ENCODE measurements at places on chromosomes 4 and X.

DNA sequence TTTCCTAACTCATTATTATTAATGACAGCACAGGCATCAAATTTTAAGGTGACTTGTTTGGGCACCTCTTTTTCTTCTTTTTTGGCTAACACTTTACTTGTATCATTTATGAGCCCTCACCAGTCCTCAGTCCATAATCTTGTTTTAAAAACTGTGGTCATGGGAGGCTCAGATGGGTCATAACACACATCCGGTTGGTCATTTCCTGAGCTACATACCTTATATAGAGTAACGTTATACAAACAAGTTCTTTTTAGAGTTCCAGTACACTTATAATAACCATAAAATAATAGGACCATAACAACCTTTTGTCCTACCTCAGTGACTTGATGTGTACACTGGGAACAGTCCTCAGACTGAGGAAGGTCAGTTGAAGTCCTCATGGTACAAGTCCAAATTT lies 21.1 kb upstream of the PLS3 start:
- no peak for DNase-seq

DNA sequence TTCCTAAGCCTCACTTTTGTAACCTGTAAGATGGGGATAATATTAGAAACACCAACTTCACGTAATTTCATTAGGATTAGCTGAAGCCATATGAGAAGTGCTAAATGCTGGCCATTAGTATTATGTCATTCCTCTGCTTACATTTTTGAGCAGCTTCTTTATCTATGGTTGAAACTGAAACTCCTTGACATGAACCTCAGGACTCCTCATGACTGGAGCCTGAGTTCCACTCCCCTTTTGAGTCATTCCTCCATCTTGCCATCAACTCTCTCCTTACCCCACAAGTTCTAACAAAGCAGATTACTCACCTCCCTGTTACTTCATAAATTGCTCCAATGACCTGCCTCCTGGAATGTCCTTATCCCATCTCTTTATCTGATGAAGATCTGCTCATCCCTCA lies 123.2 kb upstream of the KCNIP4 start:
- peak; percentile 1 for DNase-seq

DNA sequence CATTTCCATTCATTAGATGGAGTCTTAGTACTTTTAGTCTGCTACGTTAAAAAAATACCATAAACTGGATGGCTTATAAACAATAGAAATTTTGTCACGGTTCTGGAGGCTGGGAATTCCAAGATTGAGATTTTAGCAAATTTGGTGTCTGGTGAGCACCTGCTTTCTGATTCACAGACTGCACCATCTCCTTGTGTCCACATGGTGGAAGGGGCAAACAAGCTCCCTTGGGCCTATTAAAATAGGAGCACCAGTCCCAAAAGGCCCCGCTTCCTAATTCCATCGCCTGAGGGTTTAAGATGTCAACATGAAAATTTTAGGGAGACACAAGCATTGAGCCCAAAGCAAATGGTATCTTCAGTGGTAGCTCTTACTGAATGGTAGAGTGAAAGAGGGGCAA lies 120.5 kb upstream of the MAP9 start:
- DNase-seq: no peak

DNA sequence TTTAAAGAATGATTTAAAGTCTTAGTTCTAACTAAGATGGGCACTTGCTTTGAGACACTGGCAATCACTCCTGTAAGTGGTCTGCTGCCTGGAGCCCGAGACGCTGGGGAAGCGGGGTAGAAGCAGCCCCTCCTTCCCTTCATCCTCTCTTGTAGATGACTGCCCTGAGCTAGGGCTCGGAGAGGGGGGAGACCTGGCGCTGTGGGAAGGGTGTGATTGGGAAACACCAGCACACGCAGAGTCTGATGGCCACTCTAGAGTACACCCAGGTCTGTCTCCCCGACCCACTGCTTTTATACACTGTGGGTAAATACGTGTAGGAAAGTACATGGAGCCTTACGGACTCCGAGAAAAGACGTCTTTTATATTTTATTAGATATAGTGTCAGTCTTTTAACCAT lies 24.0 kb downstream of the LRP2BP start:
- DNase-seq: no peak

DNA sequence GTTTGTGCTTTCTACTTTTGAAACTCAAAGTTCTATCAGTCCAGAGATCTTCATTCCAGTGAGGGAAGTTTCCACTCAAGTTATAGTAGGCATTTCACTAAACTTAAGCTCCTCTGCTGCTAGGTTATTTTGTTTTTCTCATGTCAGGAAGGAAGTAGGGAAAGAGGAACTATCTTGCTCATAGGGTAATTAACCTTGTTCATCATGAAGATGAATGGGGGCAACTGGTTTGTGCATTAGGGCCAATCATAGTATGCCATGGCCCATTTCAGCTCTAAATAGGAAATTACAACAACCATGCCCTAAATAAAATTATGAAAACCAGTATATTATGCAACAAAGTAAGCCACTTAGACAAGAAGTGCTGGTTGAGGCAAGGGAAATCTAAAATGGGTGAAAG lies 804.7 kb upstream of the NDST4 start:
- DNase-seq: no peak

GRCh38 chr4:36332782-36333131 lies 51.3 kb downstream of the DTHD1 start:
- no peak for DNase-seq

DNA sequence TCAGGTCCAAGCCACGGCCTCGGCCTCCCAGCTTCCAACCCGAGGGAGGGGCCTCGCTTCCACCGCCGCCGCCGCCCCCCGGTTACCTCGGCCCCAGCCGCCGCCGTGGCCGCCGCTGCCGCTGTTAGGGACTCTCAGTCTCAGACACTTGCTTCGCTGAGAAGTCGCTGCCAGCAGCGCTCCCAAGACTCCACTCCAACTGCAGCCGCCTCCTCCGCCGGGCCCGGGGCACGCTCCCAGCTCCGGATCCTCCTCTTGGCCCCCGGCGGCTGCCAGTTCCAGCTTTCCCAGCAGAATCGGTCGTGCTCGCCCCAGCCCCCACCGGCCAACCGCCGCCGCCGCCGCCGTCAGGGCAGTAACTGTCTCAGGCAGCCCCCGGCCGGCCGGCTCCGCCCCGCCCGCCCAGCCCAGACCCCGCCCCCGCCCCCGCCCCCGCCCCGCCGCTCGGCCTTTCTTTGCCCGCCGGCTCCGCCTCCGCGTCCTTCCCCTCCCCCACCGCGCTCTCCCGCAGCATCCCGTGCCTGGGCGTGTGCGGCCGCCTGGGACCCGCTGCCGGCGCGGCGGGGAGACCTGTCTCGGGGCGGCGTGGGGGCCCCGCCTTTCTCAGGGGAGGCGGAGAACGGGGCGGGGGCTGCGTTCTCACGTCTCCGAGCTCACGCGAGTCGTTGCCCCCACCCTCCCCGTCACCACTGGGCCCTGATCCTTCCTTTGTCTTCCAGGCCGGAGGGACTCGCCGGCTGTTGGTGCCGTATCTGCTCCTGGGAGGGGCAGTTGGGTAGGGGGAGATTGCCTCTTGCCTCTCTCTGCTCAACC lies at the start of gene ANKRD50:
TSS of gene ANKRD50 (minus strand) at position 361 of the 813 bp plus-strand sequence. CDS start 2,221 bp downstream, outside the sequence.
- peak; percentile 95 for DNase-seq

- no peak for DNase-seq
These were observed 298.6 kb upstream of the LDB2 start for GRCh38 chr4:17197070-17197469.

- no peak for DNase-seq
These were observed 1338.0 kb downstream of the FSTL5 start for GRCh38 chr4:160825644-160826338.

GRCh38 chr4:3096202-3096601 lies 21.7 kb downstream of the HTT start:
- DNase-seq: peak; percentile 29

DNA sequence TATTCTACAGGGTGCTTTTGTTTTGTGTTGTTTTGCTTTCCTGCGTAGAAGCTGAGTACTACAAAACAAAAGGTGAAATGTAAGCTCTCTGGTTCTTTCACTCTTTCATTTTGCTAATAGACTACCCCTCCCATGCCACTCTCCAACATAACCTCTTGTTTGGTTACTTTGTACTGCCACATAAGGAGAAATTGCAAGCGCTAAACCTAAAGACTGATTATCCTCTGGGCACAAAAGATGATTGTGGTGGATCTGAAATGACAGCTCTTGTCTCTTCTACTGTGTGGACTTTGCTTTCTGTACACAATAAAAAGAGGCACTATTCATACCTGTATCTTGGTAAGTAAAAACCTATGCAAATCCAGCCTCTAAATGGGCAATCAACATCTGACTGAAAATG lies 5.3 kb downstream of the MBNL3 start:
- no peak for DNase-seq

DNA sequence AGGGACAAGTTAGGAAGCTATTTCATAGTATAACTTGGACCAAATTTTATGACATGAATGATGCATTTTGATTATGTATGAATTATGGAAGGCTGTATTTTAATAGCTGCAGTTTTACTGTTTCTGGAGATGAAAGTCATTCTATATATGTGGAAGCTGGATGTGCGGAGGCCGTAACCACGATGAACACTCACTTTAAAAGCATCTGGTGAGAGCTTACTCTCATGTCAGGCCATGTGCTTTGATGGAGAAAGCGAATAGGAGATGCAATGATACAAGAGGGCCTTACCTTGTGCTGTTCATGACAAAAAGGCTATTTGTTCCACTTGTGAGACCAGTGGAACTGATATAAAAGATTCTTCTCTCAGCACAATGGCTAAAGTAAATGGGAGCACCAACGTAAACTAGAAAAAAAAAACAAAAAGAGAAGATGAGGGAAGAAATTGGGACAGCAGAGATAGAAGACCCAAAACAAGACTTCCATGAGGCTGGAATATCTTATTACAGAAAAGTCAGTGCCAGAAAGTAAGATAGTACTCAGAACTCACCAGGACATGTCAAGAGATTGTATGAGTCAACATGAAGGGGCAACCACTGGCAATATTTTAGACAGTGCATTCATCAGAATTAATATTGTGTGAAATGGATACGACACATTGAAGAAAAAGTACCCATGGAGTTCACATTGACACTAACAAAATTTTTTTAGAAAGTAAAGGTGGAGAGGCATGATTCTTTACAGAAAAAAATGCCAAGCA lies 63.3 kb upstream of the GAB1 start:
- DNase-seq: no peak

GRCh38 chrX:134452596-134452995 lies 7.4 kb upstream of the HPRT1 start:
- no peak for DNase-seq

DNA sequence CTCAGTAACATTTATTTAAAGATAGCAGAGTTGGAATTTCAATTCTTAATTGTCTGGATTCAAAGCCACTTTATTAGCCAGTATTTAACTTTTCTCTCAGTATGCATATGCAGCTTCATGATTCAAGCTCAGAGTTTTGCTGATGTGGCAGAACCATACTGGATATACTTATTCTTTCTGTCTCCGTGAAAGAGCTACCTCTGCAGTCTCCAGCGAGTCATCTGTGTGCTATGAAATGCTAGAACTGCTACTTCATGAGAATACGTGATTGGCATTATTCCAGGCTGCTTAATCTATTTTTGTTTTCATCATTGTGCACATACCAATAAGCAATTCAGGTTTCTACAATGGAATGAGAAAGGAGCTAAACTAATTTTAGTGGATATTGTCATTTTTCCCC lies 743.7 kb downstream of the C4orf33 start:
- DNase-seq: no peak

- no peak for DNase-seq
These were observed 37.3 kb downstream of the WDR1 start for GRCh38 chr4:10079256-10079655.

GRCh38 chrX:53262189-53262917 lies 19.0 kb downstream of the IQSEC2 start:
- DNase-seq: no peak

DNA sequence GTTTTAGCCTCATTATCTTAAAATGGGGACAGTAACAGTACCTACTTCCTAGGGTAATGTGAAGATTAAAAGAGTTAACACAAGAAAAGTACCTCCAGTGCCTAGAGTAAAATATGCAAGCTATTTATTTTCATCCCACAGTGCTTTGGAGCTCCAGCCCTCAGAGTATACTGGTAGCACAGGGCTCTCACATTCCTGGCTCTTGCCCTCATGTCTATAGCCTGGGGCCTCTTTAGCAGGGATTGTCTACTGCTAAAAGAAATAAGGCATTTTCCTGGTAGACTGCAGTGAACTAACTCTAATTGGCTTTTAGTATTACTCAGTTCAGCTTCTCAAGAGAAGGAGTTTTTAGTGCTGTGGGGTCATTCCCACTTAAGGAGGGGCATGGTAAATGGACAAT lies 60.8 kb downstream of the RRAGB start:
- peak; percentile 79 for DNase-seq

DNA sequence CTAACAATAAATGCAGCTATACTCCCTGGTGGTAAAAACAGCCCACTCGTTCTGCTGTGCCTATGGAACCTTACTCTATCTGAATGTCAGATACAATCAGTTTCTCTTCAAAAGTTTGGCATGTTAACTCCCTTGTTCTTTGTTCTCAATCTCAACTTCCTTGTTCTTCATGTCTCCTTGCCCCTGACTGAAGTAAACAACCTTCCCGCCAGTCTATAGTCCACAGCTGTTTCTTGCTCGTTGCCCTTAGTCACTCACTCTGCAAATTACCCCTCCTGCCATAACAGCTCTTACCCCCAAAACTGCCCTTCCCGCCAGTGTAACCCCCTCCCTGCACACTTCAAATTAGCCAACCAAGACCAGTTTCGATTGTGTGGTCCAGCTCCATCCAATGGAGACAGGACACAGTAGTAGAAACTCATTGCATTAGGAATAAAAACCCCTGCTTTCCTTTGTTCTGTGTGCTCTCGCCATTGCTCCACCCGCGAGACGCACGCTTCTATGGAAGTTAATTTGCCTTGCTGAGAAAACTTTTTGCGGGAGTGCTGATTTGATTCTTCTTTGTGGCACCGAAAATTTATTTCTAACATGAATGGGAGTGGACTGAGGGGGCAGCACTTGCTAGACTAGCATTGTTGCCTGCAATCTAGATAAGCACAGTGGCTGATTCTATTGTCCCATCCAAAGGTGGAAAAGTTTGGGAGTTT lies 7.1 kb upstream of the GPR82 start:
- no peak for DNase-seq

DNA sequence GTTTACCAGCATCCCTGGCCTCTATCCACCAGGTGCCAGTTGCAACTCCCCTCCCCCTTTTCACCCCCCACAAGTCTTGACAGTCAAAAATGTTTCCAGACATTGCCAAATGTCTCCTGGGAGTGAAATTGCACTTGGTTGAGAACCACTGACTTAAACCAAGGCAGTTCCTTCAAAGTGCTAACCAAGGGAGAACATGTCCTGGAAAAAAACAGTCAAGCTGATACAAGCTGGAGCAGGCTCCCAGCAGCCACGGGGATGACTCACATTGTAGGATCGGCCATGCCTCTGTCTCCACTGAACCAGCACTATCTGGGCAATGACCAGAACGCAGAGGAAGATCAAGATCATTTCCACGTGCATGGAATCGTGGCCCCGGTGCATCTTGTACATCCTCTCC lies 11.4 kb downstream of the RNF175 start:
- peak; percentile 67 for DNase-seq
